ENCODE measurements at places on chromosomes 13 and 19.
A peak's percentile ranks its signal among the peaks of the same experiment; 100 is the strongest.

- DNase-seq: no peak
Observed at GRCh38 chr19:48170817-48171347, 402 bp downstream of the ZSWIM9 start.

DNA sequence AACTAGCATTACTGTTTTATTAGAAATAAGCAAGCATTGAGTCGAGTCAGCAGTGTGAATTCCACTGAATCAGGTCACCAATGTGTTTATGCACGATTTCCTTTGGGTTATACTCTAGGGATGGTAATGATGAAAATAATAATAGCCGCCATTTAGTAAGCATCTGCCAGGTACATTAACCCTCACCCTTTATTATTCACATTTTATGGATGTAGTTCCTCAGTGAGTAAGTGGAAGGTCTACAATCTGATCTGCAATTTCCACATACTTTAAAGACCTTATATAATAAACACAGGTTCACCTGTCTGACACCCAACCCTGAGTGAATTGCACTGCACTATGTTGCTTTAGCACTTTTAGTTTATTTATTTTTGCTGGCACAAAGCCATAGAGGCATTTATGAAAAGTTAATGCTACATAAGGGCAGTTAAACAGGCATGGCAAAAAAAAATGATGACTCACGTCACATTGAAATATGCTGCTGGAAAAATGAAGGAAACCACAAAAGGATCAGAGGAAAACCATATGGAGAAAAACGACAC is 122.4 kb downstream of the TRPC4 start:
- peak; percentile 46 for DNase-seq

- no peak for DNase-seq
Observed at GRCh38 chr13:73664851-73665250, 469.4 kb downstream of the KLF12 start.

- no peak for DNase-seq
Observed at GRCh38 chr19:9309974-9310446, 372 bp upstream of the ZNF699 start.

GRCh38 chr13:80059789-80060188 is 281.1 kb downstream of the SPRY2 start:
- no peak for DNase-seq

GRCh38 chr13:112873851-112874750 is 94.9 kb upstream of the MCF2L start:
- peak; percentile 3 for DNase-seq

DNA sequence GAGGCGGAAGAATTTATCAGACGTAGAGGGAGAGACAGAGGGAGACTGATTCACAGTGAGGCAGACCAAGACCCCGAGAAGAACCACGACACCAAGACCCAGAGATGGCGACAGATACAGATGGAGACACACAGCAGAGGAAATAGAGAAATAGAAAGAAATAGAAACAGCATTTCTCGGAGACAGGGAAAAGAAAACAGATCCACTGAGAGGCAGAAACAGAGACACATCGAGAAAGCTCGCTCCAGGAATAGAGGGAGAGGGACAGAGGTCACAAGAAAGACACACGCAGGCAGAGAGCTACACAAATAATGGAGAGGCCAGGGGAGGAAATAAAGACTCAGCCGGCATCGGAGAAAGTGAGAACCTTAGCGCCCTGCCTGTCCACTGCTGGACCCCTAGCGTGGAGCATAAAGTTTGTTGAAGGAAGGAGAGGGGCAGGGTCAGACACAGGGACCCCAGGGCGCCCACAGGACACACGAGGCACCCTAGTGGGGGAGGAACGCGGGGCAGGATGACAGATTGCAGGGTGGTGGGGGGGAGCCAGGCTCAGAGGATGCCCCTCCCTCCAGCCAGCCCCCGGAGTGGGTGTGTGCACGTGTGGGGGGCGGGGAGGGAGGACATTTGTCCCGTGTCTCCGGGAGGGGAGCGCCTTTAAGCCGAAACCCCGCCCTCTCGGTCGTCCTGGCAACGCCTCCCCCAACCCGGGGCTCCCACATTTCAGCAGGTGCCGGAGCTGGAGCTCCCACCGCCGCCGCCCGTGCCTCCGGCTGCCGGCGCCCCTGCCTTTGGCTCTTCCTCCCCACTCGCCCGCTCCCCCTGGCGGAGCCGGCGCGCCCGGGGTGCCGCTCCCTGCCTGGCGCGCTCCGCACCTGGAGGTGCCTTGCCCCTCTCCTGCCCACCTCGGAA is at the start of gene PRKCG:
TSS of gene PRKCG (plus strand) at position 716 of the 909 bp plus-strand sequence. CDS start 298 bp downstream, outside the sequence.
- no peak for DNase-seq

- no peak for DNase-seq
Observed at GRCh38 chr19:44753932-44754749, 5.6 kb downstream of the BCL3 start.

GRCh38 chr13:96011291-96011872 is 41.8 kb downstream of the UGGT2 start:
- DNase-seq: no peak

GRCh38 chr13:99000137-99000536 is 22.3 kb upstream of the DOCK9 start:
- DNase-seq: no peak

DNA sequence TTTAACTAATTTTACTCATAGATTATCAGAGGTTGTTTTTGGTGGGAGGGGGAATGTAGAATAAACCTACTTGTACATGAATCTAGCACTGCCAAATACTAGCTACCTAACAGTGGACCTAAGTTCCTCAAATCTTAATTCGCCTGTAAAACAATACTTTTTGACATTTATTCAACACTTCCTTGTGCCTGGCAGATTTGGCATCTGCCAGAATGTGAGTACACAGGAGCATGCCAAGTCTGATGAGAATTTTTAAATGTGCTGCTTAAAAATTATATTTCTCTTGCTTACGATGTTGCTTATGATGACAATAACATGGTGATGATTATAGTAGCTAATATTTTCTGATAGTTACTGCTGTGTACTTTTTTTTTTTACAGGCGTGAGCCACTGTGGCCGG is 240.2 kb upstream of the STARD13 start:
- DNase-seq: no peak

- peak; percentile 77 for DNase-seq
Observed at GRCh38 chr19:45886427-45887199, 672 bp upstream of the IRF2BP1 start.

DNA sequence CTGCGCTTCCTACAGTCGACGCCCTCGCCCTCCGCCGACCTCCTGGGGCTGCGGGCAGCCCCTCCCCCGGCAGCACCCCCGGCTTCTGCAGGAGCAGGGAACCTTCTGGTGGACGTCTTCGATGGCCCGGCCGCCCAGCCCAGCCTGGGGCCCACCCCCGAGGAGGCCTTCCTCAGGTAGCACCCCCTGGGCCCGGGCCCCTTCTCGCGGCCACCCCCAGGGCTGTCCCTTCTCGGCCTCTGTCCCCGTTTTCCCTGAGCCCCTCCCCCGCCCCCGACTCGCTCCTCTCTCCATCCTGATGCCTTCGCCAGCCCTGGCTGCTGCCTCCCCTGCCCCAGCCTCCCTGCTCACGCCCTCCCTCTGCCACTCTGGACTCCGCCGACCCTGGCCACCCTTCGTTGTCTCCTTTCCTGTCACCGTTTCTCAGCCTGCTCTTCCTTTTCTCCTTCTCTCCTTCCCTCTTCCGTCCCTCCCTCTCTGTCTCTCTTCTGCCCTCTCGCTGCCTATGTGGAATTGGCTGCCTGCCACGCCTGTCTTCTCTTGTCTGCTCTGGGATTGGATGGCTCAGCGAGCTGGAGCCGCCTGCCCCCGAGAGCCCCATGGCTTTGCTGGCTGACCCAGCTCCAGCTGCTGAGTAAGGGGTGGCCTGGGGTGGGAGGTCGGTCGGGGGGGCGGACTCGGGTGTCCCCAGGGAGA is 11.0 kb downstream of the FUZ start:
- DNase-seq: no peak

GRCh38 chr19:49823472-49823871 is 5.4 kb downstream of the MED25 start:
- DNase-seq: no peak

DNA sequence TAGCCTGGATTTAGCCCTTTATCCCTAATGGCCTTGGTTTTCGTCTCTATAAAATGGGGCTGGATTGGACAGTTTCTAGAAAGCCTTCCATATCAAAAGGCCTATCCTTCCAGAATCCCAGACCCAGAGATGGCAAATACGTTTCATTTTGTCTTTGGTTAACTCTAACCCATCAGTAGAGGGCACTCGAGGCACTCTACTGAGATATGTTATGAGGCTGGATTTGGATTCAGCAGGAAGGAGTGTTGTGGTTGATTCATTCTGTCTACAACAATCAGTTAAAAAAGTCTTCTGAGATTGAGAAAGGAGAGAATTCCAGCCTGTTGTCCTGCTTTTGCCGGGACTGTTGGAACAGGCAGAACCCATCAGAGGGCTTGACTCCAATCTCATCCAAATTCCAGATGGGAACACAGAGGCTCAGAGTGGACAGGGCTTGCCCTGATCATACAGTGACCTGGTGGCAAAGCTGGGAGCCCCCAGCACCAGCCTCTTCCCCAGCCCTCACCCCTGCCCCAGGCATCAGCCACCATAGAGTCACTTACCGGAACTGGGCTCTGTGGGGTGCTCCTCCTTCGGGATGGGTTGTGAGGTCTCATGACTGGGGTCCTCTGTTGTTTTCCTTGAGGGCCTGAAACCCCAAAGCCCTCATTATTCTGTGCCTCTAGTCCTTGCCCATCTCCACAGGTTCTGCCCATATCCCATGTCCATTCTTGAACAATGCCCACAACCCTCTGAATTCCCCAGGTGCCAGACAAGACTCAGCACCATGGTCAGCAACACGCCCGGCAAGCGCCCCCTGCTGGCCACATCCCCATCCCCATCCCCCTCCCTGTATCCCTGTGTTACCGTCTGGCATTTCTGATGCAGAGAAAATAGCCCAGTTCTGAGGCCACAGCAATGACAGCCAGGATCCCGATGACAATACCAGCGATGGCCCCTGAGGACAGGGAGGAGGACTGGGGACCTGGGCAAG is 12.3 kb upstream of the ZNF180 start:
- peak; percentile 35 for DNase-seq

DNA sequence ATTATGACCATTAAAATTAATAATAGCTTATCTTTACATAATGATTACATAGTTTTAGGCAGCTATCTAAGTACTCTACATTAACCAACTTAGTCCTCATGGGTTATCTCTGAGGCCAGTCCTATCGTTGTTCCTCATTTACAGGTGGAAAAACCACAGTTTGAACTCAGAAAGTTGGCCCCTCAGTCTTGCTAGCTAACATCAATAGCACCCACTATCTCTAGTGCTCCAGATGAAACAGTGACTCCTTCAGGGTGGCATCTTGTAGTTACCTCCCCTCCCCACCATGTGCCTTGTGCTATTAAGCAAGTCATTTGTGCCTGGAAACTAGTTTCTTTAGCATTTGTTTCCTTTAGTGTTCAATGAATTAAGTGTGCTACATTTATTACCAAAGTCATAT is 1086.7 kb downstream of the EFNB2 start:
- no peak for DNase-seq

- DNase-seq: no peak
Observed at GRCh38 chr19:8123683-8124082, 25.7 kb downstream of the FBN3 start.

DNA sequence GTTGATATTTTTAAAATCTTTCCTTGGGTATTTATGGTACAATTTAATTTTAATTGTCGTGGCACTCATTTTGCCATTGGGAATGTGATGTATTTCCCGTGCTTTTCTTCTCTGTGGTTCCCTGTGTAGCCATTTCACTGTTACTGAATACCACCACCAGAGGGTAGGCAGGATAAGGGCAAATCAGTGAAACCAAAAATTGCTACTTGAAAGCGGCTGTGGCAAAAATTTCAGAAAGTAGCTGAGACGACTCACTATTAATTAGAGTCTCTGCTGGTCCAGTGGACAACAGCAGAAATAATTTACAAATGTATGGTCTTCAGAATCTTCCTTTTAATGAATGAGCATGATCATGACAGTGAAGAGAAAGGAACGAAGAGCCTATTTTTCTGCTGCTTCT is 34.4 kb upstream of the MIR17HG start:
- DNase-seq: peak; percentile 3

GRCh38 chr19:3580156-3580934 is 4.9 kb upstream of the GIPC3 start:
- DNase-seq: peak; percentile 93

DNA sequence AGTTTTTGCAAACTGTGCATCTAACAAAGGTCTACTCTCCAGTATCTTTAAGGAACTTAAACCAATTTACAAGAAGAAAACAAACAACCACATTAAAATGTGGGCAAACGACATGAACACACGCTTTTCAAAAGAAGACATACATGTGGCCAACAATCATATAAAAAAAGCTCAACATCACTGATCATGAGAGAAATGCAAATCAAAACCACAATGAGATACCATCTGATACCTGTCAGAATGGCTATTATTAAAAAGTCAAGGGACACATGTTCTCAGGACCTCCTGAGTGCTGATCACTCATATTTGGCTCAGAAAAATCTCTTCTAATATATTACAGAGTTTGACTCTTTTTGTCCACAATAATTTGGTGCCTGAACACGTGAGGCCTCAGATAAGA is 14.2 kb upstream of the LILRB1 start:
- no peak for DNase-seq

DNA sequence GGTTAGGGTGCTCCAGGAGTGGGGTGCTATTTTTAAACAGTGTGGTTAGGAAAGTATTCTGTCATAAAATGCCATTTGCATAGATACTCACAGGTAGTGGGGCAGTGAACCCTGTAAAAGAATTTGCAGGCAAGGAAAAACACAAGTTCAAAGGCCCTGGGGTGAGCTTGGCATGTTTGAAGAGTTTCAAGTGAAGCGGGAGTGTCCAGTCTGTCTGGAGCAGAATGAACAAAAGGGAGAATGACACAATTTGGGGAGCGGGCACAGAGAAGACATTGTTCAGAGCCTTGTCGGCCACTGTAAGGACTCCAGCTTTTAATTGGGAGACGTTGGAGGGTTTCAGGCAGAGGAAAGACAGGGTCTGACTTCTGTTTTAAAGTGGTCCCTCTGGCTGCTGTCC is 2.8 kb downstream of the GRWD1 start:
- DNase-seq: no peak

DNA sequence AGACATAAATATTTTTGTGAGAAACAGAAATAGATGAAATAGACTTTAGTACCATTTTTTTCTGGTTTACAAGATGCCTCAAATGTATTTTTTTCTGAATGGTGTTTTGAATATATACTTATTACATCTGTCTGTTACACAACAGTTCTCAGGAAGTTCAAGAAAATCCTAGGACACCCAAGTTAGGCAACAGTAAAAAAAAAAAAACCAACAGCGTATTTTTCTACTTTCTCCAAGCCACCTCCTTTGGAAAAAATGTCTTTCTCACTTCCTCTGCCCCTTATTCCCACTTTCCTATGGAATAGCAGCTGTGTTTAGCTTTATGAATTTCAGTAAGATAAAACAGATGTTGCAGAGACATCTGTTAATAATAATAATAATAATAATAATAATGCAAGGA is 489.6 kb upstream of the KLF12 start:
- DNase-seq: no peak

DNA sequence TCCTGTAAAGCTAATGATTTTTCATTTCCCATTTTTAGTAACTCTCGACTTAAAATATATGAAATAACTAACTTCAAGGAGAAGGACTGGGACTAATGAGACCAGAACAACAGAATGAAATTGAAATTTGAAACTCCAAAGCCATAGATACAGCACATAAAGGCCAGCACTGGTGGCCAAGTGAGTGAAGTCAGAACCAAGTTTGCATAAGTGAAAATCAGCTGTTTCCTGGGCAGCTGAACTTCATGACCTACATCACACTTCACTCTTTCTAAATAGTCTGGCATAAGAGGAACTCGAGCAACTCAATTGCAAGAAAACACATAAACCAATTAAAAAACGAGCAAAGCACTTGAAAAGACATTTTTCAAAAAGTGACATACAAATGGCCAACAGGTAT is 84.5 kb downstream of the DCLK1 start:
- no peak for DNase-seq
